ENCODE measurements at places on chromosomes 16 and 17. TPM values are rescaled to one million over a fixed set of nuclear protein-coding genes. Genes with fewer than 3 reads are reported as not detected.

The IRF8 gene
- total RNA-seq, result not detected

The CD300LB gene
- total RNA-seq, result not detected

The HAP1 gene
- total RNA-seq, result 0.08 TPM

The SMIM5 gene
- total RNA-seq, result not detected

The APOBR gene
- not detected for total RNA-seq

The FOXL1 gene
- total RNA-seq, result 1.1 TPM

The ATP2A1 gene
- 0.08 TPM for total RNA-seq

The C17orf78 gene
- total RNA-seq, result not detected

Measured in smooth muscle cell of the coronary artery (primary cell).